ENCODE measurements at places on chromosomes 5 and 9.

DNA sequence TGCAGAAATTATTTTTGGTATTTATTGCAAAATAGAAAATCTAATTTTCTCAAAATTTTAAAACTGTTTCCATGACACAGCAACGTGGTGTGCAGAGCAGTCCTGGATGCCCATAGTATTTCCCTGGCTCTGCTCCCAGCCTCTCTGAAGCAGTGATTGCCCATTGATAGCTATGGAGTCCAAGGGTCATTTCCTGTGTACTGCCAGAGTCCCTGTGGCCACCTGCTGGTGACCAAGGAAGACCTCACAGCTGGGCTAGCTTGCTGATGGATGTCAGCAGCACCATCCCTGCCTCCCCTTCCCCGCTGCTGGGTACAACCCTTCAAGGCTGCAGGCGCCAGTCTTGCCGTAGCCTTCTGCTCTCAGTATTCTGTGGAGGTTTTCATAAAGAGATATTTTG is 184.1 kb downstream of the DIRAS2 start:
- DNase-seq, result no peak

GRCh38 chr9:78207319-78207718 is 28.6 kb upstream of the CEP78 start:
- no peak for DNase-seq

DNA sequence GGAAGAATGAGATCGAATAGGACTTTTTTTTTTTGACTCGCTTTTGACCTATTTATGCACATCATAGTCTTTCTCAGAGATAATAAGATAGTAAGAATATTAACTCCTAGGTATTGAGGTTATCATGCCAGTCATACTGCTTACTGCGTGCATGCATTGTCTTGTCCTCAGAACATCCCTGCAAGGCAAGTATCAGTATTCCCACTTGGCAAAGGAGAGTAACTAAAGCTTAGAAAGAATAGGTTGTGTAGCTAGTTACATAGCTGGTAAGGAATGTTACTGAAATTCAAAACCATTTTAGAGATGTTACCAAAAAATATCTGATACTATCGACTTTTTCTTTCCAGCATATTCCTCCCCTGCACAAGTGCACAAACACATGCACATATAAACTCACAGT is 296.1 kb upstream of the CLINT1 start:
- no peak for DNase-seq

DNA sequence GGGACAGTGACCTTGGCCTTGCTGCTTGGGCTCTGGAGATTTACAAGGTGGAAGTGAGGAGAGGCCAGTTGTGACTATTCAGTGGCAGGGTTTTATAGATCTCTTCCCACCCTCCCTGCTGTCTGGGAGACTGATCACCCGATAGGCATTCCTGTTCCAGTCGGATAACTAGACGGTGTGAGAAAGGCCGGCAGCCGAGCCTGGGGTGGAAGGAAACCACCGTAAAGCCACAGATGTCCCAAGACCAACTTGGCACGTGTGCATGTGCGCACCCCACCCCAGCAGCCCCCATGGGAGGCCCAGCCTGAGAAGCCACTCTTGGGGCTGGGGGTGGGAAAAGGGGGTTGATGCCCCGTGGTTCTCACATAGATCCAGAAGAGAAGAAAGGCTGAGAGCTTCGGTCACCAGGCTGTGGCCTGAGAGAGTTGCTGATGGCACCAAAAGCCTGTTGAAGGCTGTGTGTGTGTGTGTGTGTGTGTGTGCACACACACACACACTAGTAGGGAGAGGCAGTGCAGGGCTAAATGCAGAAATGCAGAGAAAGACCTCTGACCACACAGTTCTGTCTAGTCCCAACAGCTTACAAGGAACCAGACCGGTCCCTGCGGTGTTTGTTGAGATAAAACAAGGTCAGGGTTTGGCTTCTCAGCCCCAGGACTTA is 225.8 kb downstream of the FANCC start:
- no peak for DNase-seq

DNA sequence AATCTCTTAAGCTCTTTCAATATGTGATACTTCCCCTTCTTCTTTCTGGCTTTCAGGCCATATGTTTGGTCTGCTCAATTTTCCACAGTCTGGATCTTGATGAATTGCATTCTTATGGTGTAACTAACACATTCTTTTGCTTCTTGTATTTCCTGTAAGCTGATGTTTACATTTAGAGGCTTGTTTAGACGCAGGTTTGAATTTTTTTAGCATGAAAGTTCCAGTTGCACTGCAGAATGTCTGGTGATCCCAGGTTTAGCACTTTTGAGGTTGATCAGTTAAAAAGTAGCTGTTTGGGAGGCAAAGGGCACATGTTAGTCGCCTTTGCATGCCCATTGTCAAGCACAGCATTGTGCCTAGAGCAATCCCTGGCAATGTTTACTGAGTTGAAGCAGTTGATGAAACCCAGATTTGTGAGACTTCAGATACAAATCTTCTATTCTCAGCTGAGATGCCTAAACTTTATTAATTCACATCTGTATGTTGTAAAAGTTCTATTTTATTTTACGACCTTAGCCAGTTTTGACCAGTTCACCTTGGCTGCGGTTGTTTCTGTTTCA is 59.6 kb upstream of the SPATA31C2 start:
- DNase-seq, result no peak
